Activated CD4-positive, alpha-beta T cell treated with anti-CD3 and anti-CD28 coated beads for 36 hours (primary cell): ENCODE measurements at places on chromosomes 3 and 15. TPM values are rescaled to one million over a fixed set of nuclear protein-coding genes. Genes with fewer than 3 reads are reported as not detected.

Gene MCTP2
- total RNA-seq: 27.8 TPM

GRCh38 chr3:151971814-151972579 is 98.6 kb downstream of the SUCNR1 start:
- no peaks in the 10 kb centered on the region for H3K27me3 ChIP-seq
- no peaks in the 10 kb centered on the region for H3K4me1 ChIP-seq
- no peak for DNase-seq
- no peak overlapping the region for H3K27ac ChIP-seq
- H3K36me3 ChIP-seq: no peaks in the 10 kb centered on the region

DNA sequence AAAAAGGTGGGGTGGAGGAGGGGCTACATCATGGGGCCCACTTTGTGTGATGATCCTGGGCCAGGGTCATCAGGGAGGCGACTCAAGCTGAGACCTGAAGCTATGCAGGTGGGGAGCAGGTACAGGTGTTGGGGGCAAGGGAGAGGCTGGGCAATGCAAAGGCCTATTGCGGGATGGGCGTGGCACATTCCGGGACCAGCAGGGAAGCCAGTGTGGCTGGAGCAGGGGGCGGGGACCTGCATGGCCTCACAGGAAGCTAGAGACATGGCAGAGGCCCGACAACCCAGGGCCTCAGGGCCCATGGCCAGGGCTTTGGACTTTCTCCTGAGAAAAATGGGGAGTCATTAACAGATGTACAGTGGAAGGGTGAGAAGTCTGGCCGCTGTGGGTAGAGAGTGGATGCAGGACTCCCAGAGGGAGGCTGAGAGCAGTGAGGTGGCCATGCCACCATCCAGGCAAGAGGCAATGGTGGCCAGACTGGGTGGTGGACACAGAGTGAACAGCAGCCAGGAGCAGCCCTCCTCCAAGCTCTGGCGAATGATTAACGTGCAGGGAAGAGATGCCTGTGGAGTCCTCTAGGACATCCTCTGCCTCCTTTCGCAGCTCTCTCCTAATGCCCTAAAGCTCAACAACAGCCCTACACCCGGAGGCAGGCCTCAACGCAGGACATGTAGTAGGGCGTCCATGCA is 122.6 kb upstream of the ATP2B2 start:
- H3K36me3 ChIP-seq: no peaks in the 10 kb centered on the region
- peaks cover 3% of the 10 kb centered on the region for H3K27me3 ChIP-seq
- no peak overlapping the region for H3K4me3 ChIP-seq
- no peaks in the 10 kb centered on the region for H3K4me1 ChIP-seq
- DNase-seq: no peak
- H3K27ac ChIP-seq: no peak overlapping the region

Gene CYP8B1
- not detected for total RNA-seq

Gene CADPS
- not detected for total RNA-seq

Gene CLN6
- 48.2 TPM for total RNA-seq

DNA sequence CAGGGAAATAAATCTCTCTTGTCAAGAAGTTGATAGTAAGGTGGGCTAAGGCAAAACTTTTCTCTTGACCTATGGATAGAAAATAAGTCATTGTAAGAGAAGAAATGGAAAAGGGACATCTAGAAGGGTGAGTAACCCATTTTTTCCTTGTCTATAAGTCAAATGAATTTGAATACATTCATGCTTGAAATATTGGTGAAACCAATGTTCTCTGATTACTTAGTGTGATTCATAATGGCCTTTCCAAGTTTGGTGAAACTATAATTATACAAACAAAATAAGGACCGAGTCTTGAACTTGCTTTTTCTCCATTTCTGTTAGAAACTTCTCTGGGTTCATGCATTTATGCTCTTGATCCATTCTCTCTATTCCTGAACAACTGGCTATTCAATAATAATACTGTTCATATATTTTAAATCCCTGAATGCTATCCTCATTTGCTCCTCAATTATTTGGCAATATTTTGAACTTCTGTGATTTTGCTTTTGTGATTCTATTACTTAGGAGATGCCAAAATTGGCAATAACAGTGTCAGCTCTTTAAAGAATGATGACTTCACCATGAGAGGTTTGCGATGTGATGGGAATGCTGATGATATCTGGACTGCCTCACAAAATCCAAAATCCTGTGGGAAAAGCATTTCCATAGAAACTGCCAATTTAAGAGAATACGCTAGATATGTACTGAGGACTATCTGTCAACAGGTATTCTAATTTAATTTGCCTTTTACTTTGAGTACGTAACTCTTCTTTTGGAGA is 12.3 kb downstream of the P2RY12 start:
- no peaks in the 10 kb centered on the region for H3K27me3 ChIP-seq
- H3K36me3 ChIP-seq: no peaks in the 10 kb centered on the region
- no peak overlapping the region for H3K27ac ChIP-seq
- DNase-seq: no peak
